ENCODE measurements at places on chromosomes 5 and 9. TPM values are rescaled to one million over a fixed set of nuclear protein-coding genes. Genes with fewer than 3 reads are reported as not detected.

Gene PAEP
- total RNA-seq = not detected

Gene PCDHA12
- 0.17 TPM for total RNA-seq

Gene IFNA13
- not detected for total RNA-seq

Gene CDX1
- total RNA-seq = not detected

Gene FOXE1
- total RNA-seq = 0.09 TPM

Gene PFN3
- total RNA-seq = not detected

Gene LHX3
- total RNA-seq = not detected

Gene OR1J2
- total RNA-seq = not detected

Gene DBH
- total RNA-seq = not detected

Gene ANKRD34B
- not detected for total RNA-seq

Gene MYOZ3
- 0.37 TPM for total RNA-seq

Gene NEUROG1
- total RNA-seq = not detected

Gene PCDHA13
- total RNA-seq = under 0.01 TPM

Gene OR1Q1
- total RNA-seq = not detected

Gene BTNL8
- total RNA-seq = 0.19 TPM

Gene FREM1
- under 0.01 TPM for total RNA-seq

Gene ABLIM3
- total RNA-seq = 41.3 TPM

Gene EIF4E1B
- total RNA-seq = not detected

Gene ANGPTL2
- 14.9 TPM for total RNA-seq

Gene IFNK
- total RNA-seq = not detected

Gene DAB2IP
- total RNA-seq = 24.3 TPM

Gene PCDHGA11
- total RNA-seq = 6.8 TPM

Gene F2RL2
- 0.14 TPM for total RNA-seq

Gene TRIM7
- total RNA-seq = 5.2 TPM

Gene IGIP
- total RNA-seq = 5.0 TPM

Gene ITGA2
- total RNA-seq = 90.6 TPM

Gene RUSC2
- total RNA-seq = 15.8 TPM

Gene TAF11L5
- not detected for total RNA-seq

Gene FRMPD1
- not detected for total RNA-seq

Gene PSD2
- total RNA-seq = under 0.01 TPM

Gene SSBP2
- total RNA-seq = 11.7 TPM

Gene FGF1
- total RNA-seq = 0.85 TPM
